ENCODE measurements at places on chromosomes 3 and 15. TPM values are rescaled to one million over a fixed set of nuclear protein-coding genes. Genes with fewer than 3 reads are reported as not detected.

- H3K4me3 ChIP-seq = no peak overlapping the region
- no peaks in the 10 kb centered on the region for H3K27me3 ChIP-seq
- DNase-seq = peak; percentile 76
- H3K4me1 ChIP-seq = peaks cover 5% of the 10 kb centered on the region
- no peaks in the 10 kb centered on the region for H3K36me3 ChIP-seq
Observed at GRCh38 chr15:49815950-49816349, 195.1 kb downstream of the DTWD1 start.

GRCh38 chr15:33005582-33005981 is 188.9 kb downstream of the FMN1 start:
- no peak for DNase-seq
- H3K4me3 ChIP-seq = no peak overlapping the region
- H3K36me3 ChIP-seq = no peaks in the 10 kb centered on the region
- no peak overlapping the region for H3K27ac ChIP-seq
- peaks cover 10% of the 10 kb centered on the region for H3K4me1 ChIP-seq

Gene STAC
- 0.36 TPM for total RNA-seq

- H3K4me1 ChIP-seq = no peaks in the 10 kb centered on the region
- no peaks in the 10 kb centered on the region for H3K36me3 ChIP-seq
- peaks cover 4% of the 10 kb centered on the region for H3K27me3 ChIP-seq
- no peak overlapping the region for H3K27ac ChIP-seq
Observed at GRCh38 chr15:83398626-83399025, 48.5 kb upstream of the SH3GL3 start.

DNA sequence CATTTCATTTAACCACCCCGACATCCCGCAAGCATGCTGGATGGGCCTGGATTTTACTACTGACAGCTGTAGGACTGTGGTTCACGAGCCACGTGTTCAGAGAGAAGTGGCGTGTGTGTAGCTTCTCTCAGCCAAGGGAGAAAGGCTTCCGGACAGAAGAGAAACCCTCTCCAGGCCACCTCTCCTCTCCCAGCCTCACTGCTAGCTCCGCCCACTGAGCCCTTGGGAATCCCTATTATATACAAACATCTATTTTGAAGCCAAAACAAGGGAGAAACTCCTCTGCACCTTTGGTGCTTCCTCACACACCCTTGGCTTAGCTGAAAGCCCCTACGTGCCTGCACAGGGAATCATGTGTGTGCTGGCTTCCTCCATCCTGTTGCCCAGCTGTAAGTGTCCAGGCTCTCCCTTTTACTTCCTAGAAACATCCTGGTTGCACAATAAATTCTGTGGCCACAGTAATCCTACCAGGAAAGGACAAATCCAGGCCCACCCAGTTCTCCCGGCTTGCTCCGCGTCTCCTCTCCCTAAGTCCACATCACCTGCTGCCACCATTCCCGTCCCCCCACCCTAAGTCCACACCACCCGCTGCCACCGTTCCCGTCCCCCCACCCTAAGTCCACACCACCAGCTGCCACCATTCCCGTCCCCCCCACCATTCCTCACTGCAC is 30.5 kb downstream of the PCSK6 start:
- H3K36me3 ChIP-seq = no peaks in the 10 kb centered on the region
- no peak overlapping the region for H3K27ac ChIP-seq
- H3K4me1 ChIP-seq = no peaks in the 10 kb centered on the region
- no peak overlapping the region for H3K4me3 ChIP-seq
- DNase-seq = no peak

Gene SEMA3B
- 4.3 TPM for total RNA-seq

GRCh38 chr3:152430223-152431002 is 161.7 kb downstream of the MBNL1 start:
- H3K27ac ChIP-seq = peak overlapping the region; percentile 86
- no peak overlapping the region for H3K4me3 ChIP-seq

GRCh38 chr3:126918355-126918821 is 64.5 kb upstream of the PLXNA1 start:
- H3K27ac ChIP-seq = no peak overlapping the region
- no peak for DNase-seq
- H3K4me1 ChIP-seq = no peaks in the 10 kb centered on the region
- H3K36me3 ChIP-seq = no peaks in the 10 kb centered on the region

GRCh38 chr3:117126460-117126859 is 416.9 kb downstream of the TUSC7 start:
- no peaks in the 10 kb centered on the region for H3K27me3 ChIP-seq
- no peaks in the 10 kb centered on the region for H3K36me3 ChIP-seq
- H3K4me3 ChIP-seq = no peak overlapping the region

Gene UBA7
- total RNA-seq = 18.6 TPM

DNA sequence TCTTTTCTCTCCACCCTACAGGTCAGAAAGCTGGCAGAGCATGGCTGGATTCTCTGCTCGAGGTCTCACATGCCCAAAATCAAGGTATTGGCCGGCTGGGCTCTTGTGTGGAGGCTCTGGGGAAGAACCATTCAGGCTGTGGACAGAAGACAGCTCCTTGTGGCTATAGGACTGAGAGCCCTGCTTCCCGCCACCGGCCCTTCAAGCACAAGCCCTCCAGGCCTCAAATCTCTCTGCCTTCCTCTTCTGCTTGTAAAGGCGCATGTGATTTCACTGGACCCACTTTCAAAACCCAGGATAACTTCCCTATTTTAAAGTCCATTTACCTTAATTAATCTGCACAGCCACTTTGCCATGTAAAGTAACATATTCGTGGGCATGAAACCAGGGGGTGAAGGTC is 36.2 kb upstream of the MGLL start:
- peaks cover 32% of the 10 kb centered on the region for H3K27me3 ChIP-seq
- H3K36me3 ChIP-seq = no peaks in the 10 kb centered on the region
- H3K4me1 ChIP-seq = no peaks in the 10 kb centered on the region
- no peak for DNase-seq
- H3K27ac ChIP-seq = no peak overlapping the region

GRCh38 chr3:78611278-78611677 is 1156.5 kb downstream of the ROBO1 start:
- peaks cover 4% of the 10 kb centered on the region for H3K36me3 ChIP-seq
- no peaks in the 10 kb centered on the region for H3K4me1 ChIP-seq
- no peak overlapping the region for H3K4me3 ChIP-seq
- H3K27ac ChIP-seq = no peak overlapping the region
- no peaks in the 10 kb centered on the region for H3K27me3 ChIP-seq

- no peak overlapping the region for H3K4me3 ChIP-seq
- DNase-seq = no peak
- H3K4me1 ChIP-seq = no peaks in the 10 kb centered on the region
- H3K36me3 ChIP-seq = no peaks in the 10 kb centered on the region
- no peak overlapping the region for H3K27ac ChIP-seq
Observed at GRCh38 chr3:74605437-74605836, 9.0 kb downstream of the CNTN3 start.

DNA sequence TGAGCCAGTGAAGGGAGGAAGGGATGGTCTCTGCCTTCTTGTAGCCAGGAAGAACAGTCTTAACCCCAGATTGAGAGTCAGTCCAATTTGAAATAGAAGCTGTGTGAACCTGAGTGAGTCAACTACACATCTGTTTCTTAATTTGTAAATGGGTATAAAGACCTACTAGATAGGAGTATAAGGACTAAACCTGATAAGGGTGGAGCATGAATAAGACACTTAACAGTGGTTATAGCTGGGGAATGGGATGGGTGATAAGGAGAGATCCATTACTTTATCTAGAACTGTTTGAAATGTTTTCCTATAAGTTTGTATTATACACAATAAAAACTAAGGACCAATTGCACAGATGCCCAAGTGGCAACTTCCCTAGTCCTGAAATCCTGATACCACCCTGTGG is 1.4 kb downstream of the MAN2C1 start:
- no peak overlapping the region for H3K4me3 ChIP-seq
- no peak for DNase-seq
- no peaks in the 10 kb centered on the region for H3K27me3 ChIP-seq
- H3K4me1 ChIP-seq = peaks cover 4% of the 10 kb centered on the region

Gene RAB6B
- total RNA-seq = 0.28 TPM

Gene ST3GAL6
- 1.4 TPM for total RNA-seq

Gene NR2E3
- total RNA-seq = under 0.01 TPM

Data from IMR-90 (cell line).